NCI-H2029 treated with DMSO at 0.1 percent for 48 hours (cell line): ENCODE measurements at places on chromosomes 5 and 9.

GRCh38 chr5:81986126-81986525 is 14.3 kb downstream of the ATG10 start:
- DNase-seq, result no peak

DNA sequence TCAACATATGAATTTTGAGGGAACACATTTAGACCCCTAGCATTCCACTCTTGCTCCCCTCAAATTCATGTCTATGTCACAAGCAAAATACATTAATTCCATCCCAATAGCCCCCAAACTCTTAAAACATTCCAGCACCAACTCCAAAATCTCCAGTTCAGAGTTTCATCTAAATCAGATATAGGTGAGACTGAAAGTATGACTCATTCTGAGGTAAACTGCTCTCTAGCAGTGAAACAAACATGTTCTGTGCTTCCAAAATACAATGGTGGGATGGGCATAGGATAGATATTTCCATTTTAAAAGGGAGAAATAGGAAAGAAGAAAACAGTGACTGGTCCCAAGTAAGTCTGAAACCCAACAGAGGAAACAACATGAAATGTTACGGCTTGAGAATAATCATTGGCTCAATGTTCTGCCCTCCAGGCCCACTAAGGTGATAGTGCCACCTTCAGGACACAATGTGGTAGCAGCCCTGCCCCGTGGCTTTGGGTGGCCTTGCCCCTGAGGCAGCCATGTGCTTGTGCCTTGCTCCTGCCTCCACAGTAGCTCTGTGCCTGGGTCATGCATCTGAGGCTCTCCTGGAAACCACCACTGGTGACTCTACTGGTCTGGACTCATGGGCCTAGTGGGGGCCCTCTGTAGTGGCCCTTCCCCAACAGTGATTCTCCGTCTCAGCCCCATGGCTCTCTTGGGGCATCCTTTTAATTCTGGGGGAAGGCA is 36.4 kb upstream of the IPPK start:
- no peak for DNase-seq

- DNase-seq, result no peak
These were observed 37.9 kb upstream of the GABRP start for GRCh38 chr5:170745481-170746071.

- DNase-seq, result no peak
These were observed 29.7 kb upstream of the PPP2CA start for GRCh38 chr5:134255418-134256150.

DNA sequence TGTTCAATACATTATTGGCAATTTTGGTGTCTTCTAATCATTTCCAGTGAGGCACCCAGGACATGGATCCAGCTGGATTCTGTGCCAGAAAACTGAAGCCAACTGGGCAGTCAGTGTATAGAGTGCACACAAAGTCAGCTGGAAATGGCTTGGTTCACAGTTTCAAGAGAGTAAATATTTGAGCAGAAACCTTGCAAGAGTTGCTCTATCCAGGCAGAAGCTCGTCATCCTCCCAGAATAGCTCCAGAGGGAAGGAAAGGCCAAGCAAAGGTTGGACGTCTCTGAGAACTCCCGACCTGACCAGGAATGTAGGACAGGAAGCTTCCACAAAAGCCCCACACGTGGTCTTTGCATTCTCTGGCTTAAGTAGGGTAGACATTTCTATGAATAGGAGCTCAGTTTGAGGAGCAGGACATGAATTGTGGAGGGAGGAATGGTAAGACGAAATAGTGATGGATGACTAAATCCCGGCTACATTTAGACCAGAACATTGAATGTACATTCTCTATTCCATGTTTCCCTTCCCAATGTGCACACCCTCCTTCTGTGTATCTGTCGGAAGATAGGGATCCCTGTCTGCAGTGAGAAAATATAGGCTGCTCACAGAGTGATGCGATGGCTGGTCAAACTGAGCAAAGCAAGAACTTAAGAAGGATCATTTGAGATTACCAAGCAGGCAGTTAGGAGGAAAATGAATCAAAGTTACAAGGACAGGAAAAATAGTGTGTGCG is 72.7 kb upstream of the FCN2 start:
- DNase-seq, result no peak
